ENCODE measurements at places on chromosomes 2 and 18.
A peak's percentile ranks its signal among the peaks of the same experiment; 100 is the strongest.

DNA sequence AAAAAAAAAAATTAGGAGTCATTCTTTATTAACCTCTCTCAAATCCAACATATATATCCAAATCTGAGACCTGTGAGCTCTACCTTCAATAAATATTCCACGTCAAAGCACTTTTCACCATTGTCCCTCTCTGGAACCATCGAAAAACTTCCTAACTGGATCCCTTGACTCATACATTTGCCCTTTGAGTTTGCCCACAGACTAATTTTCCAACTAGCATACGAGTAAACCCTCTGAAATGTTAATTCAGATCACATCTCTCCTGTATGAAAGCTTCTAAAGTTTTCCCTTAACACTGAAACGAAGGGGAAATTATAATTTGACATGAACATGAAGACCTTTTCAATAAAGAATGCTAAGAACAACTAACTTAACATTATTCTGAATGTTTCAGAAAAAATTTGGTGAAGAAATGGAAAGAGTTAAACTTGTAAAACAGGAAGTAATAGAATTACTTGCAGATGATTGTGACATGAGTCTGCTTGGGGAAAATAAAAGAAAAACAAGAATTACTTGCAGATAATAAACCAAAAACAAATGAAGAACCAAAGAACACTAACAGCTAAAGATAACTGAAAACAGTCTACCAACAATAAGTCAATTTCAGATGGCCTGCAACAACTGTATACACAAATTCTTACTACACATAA, 110.6 kb downstream of the C2orf74 start:
- DNase-seq: peak; percentile 30

- DNase-seq: no peak
Observed at GRCh38 chr2:102310964-102311640, at the start of gene IL1RL1. IL1RL1 (plus strand) TSS chr2:102311563; CDS start chr2:102338265, 26,702 bp downstream.

DNA sequence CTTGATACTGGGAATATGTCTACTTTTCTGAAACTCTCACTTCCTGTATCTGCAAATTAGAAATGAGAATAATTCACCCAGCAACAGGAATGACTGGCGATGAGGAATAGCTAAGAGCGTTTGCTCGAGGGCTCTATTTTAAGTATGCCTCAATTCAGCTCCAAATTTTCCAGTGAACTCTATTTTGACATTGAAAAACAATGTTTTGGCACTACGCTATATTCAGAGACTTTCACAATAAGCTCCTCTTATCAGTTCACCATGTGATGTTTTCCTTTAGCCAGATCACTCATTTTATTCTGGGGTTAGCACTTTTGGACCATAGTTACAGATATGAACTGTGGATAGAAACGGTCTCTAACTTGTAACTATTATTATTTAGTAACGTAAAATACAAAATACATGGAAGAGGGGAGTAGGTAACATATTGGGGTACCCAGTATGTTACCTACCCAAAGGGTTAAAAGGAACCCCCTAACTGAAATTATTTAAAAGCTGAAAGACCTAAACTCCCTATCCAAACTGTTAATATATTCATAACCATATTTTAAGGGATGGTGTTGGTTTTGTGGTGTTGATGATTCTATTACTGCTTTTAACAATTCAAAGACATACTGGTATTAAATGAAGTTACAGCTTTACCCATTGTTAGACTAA, 28.1 kb downstream of the SLC40A1 start:
- no peak for DNase-seq

DNA sequence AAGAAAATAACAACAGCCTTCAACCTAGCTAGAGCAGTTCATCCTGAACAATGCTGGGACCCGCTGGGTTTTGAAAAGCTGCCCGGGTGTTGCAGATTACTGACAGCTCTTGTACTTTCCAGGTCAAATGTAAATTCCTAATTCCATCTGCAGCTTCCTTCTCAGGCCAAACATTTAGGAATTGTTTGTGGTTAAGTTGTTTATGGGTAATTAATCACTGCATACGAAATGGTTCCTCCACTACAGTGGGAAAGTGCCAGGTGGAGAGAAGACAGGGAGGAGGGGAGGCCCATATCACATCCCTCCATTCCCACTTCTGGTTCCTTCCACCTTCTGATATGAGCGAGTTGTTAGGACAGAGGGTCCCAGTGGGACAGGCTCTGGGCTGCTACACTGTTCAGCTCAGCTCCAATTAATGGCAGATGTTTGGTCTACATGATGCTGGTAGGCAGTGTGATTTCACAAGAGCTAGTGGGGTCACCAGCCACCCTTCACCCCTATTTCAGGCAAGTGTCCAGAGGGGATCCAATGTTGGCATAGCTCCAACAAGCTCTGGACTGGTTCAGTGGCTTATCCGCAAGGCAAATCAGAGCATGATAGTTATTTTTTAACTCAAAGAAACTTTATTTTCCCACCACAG, 112.9 kb upstream of the ACAA2 start:
- DNase-seq: peak; percentile 4

DNA sequence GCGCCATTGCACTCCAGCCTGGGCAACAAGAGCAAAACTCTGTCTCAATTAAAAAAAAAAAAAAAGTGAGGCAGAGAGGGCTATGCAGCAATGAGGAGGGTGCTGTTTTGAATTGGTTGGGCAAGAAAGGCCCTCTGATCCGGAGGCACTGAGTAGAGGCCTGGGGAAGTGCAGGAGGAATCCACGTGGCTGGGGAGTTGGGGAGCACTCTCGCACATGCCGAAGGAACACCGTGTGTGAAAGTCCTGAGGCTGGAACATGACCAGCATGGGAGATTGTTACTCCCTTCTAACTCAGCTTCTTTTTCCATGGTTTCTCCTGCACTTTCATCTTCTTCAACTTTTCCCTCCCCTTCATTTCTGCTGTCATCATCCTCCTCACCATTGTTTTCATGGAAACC, 347.9 kb upstream of the HS6ST1 start:
- DNase-seq: no peak

GRCh38 chr2:178473373-178473772, 5.0 kb downstream of the FKBP7 start:
- DNase-seq: no peak

GRCh38 chr2:188878716-188879115, 95.5 kb upstream of the COL3A1 start:
- no peak for DNase-seq

DNA sequence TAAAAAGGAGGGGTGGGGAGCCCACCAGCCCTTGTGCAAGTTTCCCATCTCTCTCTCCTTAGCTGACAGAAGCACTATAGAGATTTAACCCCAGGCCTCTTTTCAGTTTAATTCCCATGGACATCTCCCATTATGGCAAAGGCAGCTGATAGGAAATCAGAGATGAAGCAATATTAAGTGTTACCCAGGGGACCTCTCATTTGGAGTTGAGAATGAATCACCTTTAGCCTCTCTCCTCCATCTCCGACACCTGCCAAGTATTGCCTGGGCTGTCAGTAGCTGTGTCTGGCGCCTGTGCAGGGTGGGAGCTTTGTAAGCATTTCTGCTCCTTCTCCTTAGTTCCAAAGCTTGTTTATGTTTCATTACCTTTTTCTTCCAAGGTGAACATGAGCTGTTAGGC, 109.0 kb downstream of the AQP4 start:
- no peak for DNase-seq

GRCh38 chr18:71443706-71444480, 1100.2 kb downstream of the CBLN2 start:
- DNase-seq: peak; percentile 3

- DNase-seq: peak; percentile 55
Observed at GRCh38 chr2:158753641-158754611, 41.2 kb upstream of the DAPL1 start.

GRCh38 chr2:17104454-17104853, 413.8 kb downstream of the RAD51AP2 start:
- DNase-seq: peak; percentile 11

DNA sequence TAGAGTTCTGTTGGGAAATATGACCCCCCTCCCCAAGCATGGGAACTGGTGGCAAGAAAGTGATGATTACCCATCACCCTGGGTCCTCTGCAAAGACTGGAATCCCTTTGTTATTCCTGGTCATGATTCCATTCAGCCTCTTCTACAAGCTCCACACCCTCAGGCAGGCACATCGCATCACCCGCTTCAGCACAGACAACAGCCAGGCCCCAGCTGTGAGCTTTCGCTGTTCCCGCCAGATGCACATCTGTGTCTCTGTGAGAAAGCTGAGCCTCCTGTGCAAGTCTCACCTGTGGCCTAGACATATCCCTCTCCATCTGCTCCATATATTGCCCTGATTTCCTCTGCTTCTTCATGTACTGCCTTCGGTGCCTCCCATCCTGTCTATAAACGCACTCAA, 368.0 kb upstream of the RAB6C start:
- no peak for DNase-seq

DNA sequence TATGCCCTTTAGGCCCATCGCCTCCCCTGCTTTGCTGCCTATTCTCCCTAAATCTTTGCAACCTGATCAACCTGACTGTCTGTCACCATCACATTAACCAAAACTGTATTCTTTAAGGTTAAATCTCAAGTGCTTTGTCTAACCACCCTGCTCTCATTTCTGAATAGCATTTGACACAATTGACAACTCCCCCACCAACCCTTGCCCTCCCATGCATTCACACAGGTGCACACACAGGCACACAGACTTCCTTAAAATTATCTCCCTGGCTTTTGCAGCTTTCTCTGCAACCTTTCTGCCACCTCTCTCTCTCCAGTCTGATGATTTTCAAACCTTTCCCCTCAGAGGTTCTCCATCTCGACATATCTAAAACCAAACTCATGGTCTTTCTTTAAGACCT, 64.6 kb upstream of the ST8SIA3 start:
- DNase-seq: no peak

DNA sequence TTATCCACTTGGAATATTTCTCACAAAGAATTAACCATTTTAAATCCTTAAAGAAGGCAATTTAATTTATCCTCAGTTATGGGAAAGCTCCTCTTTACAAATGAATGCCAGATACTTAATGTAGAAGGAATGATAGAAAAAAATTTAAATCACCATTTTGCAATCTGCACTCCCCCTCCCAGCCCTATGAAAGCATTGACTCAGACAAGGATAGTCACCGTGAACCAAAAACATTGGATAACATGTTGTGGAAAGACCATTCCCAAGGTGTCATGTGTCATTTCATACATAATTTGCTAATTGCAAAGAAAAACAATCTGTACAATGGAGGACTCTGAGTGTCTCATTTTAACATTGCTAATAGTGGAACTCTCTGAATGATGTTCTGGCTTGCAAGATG, 421.0 kb downstream of the TXNL1 start:
- no peak for DNase-seq

DNA sequence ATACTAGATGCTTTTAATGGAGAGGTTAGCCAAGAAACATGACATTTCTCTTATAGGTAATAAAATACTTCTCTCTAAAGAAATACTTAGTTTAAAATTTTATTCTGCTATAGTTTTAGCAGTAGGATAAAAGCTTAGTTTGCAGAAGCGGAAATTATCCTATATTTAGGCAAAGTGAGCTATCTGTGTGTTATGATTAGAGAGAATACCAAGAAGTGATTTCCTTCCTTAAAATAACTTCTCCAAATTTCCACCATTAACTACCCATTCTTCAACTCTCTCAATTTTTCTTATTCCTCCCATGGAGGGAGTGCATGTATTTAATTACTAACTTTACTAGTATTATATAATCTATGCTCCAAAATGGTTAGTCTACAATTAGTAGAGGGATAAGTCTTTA, 15.8 kb upstream of the IL1RL1 start:
- no peak for DNase-seq

DNA sequence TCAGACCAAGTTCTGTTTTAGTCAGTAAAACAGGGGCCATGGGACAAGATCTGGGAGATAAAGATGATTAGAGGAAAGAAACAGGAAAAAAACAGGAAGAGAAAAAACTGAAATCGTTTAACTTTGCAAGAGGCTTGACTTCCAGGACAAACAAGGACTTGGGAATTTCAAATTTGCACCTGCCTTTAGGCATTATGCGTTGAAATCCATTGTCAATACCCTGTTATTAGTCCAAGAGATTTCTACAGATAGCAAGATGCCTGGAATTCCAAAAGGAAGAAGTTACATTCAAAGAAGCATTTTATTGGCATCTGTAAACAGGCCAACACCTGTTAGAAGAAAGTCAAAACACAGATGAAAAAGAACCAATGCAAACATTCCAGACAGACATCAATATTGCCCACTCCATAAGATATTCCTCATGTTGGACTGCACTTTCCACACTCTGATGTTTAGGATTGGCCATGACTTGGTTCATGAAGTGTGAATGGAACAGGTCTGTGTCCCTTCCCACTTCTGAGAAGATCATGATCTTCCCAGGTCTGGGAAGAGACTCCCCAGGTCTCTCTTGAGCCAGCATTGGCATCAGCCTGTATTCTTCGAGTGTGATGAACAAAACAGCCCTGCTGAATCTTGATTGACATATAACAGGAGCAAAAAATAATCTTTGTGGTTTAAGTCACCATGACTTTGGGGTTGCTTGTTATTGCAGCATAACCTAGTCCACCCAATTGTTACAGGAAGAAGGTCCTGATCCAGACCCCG, 181.4 kb upstream of the FN1 start:
- DNase-seq: no peak

GRCh38 chr2:216555274-216555673, 56.6 kb downstream of the RPL37A start:
- DNase-seq: peak; percentile 92

DNA sequence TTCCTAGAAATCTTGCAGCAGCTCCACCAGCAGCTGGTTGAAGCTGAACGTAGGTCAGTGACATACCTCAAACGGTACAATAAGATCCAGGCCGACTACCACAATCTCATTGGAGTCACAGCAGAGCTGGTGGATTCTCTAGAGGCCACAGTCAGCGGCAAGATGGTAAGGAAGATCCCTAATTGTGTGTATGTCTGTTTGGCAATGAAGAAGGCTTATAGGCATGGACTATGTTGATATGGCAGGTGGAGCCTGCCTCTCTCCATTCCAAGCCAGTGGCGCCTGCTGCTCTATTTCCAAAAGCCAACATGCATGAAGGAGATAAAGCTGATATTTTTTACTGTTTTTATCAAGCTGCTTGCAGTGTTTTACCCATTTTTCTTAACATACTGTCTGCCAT, 36.8 kb downstream of the ARMC9 start:
- no peak for DNase-seq

- no peak for DNase-seq
Observed at GRCh38 chr2:152309352-152310214, 25.4 kb upstream of the FMNL2 start.

DNA sequence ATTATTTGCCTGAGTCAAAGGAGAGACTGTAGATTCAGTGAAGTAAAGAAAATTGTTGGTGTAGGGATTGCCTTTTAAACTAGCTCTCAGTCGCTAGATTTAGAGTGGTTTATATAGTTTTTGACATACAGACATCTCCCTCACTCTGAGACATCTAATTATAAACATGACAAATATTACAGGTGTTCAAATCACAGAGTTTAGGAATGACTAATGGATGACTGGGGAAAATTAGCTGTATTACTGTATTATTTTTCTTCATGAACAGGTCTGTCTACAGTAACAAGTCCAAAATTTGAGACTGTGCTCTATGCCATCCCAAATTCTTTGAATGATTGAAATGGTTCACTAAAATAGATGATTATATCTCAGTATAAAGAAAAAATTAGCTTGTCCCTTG, 40.0 kb downstream of the MAP2 start:
- DNase-seq: no peak
